ENCODE measurements at places on chromosomes 5 and 9. TPM values are rescaled to one million over a fixed set of nuclear protein-coding genes. Genes with fewer than 3 reads are reported as not detected.

DNA sequence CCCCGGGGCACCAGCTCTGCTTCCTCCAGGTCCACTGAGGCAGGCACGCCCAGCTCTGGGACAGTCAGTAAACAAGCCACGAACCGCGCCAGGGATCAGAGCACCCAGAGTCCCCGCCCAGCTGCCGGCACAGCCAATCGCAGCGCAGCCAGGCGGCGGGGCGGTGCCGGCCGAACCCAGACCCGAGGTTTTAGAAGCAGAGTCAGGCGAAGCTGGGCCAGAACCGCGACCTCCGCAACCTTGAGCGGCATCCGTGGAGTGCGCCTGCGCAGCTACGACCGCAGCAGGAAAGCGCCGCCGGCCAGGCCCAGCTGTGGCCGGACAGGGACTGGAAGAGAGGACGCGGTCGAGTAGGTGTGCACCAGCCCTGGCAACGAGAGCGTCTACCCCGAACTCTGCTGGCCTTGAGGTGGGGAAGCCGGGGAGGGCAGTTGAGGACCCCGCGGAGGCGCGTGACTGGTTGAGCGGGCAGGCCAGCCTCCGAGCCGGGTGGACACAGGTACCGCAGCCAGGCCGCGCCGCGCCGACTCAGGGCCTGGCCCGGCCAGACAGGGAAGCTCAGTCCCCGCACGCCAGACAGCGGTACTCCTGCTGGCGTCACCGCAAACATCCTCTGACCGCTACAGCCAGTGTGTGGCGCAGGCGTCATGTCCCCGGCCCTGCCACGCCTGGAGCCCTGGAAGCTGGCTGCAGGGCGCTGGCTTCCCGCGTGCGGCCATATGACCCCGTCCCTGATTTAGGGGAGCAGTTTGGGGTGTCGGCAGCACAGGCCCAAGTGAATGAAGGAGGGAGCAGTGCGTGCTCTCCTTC lies at the start of gene CTSL:
Gene CTSL (plus strand): TSS at position 220 of the 810 bp plus-strand sequence. CDS start 1,485 bp downstream, outside the sequence.
- ATAC-seq = peak; percentile 94

GRCh38 chr9:120710110-120710981 lies 3.9 kb downstream of the MEGF9 start:
- no peak for ATAC-seq

DNA sequence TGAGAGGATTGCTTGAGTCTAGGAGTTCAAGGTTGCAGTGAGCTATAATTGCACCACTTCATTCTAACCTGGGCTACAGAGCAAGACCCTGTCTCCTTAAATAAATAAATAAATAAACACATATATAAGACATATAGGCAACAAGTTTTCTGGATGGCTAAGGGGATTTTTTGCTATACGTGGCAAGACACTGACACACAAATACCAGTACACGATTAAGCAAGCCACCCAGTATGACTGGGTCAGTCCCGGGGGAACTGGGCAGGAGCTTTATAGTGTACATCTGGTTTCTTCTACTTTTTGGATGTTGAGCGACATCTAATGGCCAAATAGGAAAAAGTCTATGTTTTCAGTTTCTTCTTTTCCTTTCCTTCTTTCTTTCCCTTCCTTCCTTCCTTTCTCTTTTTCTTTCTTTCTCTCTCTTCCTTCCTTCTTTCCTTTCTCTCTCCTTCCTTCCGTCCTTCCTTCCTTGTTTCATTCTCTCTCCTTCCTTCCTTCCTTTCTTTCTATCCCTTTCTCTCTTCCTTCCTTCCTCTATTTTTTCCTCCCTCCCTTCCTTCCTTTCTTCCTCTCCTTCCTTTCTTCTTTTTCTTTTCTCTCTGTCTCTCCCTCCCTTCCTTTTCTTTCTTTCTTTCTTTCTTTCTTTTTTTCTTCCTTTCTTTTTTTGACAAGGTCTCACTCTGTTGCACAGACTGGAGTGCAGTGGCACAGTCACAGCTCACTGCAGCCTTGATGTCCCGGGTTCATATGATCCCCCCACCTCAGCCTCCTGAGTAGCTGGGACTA lies 47.0 kb upstream of the PLIN2 start:
- peak; percentile 92 for ATAC-seq

DNA sequence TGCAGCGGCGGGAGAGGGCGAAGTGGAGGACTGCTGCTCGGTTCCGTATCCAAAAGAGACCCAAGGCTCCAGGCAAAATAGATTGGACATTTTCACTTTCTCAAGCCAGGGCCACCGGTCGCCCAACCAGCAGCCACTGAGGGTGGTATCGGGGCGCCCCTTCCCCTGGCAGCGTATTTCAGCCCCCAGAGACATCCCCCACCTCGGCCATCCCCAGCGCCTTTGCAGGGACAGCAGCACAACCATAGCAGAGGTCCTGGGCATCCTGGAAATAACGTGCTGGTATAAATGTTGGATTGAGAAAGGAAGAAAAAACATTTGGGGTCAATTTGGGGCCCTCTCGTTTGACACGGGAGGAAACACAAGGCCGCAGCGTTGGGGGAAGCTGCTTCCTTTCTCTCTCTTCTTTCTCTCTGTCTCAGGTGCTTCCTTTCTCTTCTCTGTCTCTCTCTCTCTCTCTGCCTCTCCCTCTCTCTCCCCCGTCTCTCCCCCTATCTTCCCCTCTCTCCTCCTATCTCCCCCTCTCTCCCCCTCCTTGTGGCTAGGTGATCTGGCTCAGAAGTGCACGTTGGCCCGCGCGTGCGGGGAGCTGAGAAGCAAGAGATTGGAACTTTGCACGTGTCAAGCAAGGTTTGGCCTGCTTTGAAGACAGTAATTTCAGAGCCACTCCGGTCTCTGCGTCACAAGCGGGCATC lies 624 bp upstream of the RETREG1 start:
- ATAC-seq = no peak

GRCh38 chr9:37995348-37995737 lies 73.7 kb downstream of the SHB start:
- ATAC-seq = no peak

The SMIM33 gene
- total RNA-seq = not detected

The C5orf52 gene
- not detected for total RNA-seq

The CATSPER3 gene
- 0.40 TPM for total RNA-seq
